ENCODE measurements at places on chromosomes 2 and 18.

- DNase-seq = no peak
Measured at GRCh38 chr18:12401881-12402280, 5.8 kb upstream of the PRELID3A start.

- DNase-seq = no peak
Measured at GRCh38 chr18:71371951-71372605, 1083.2 kb downstream of the SOCS6 start.

GRCh38 chr2:166361351-166362153 is 14.2 kb downstream of the SCN9A start:
- DNase-seq = no peak

GRCh38 chr2:235300368-235301201 is 193.3 kb upstream of the AGAP1 start:
- DNase-seq = no peak

- no peak for DNase-seq
Measured at GRCh38 chr2:113098041-113098440, 29.4 kb upstream of the IL1RN start.

GRCh38 chr2:201733544-201733943 is 35.1 kb upstream of the MPP4 start:
- no peak for DNase-seq

GRCh38 chr2:105896765-105897163 is 152.1 kb downstream of the NCK2 start:
- DNase-seq = no peak

DNA sequence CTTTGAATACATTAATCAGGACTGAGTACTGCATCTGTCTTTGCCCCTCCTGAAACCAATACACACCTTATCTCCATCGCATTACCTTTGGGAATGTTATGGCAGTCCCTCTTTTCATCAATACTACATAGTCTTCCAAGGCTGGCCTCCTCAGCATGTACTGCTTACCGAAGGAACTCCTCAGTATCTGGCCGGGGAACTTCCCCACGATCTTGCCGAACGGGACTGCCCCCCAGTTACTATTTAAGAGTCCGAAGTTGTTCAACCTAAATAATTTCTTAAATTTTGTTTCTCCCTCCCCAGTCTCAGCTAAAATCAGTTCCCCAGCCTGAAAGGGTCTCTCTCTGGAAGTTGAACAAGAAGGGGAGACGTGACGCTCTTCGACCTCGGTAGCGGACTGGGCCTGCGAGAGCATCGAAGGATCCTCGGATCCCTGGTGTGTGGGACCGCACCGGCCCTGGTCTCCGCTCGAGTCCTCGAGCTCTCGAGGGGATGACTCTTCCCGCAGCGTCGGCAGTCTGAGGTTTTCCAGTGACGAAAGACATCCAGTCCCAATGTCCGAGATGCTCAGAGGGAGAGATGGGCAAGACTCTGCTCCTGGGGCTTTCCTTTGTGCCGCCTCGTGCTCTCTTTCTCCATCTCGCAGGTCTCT is 489 bp downstream of the TRMT61B start:
- DNase-seq = no peak

GRCh38 chr2:172513524-172513900 is 42.4 kb upstream of the PDK1 start:
- DNase-seq = no peak

GRCh38 chr2:119212139-119212800 is 11.4 kb upstream of the STEAP3 start:
- no peak for DNase-seq

DNA sequence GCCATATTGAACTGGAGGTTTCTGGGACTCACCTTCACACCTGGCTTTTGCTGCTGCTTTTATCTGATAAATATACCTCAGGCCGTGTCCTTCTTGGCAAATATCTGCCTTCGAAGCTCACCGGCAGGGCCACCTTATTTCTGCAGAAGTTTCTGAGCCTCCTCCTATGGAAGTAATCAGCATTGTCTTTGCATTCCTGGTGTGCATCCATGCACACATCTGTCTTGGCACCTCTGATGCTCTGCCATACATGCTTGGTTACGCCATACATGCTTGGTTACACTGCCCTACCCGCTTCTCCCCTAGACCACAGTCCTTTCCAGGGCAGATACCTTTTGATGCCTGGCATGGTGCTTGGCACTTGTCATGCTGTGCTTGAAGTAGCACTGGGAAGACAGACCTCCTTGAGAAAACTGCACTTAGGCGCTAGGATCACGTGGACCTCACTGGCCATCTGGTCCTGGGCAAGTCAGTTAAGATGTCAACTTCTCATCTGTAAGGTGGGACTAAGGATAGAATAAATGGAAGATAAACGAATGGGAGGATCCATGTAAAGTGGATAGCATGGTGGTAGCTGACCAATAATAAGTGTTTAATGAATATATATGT is 66.8 kb downstream of the ZNF236 start:
- DNase-seq = no peak

DNA sequence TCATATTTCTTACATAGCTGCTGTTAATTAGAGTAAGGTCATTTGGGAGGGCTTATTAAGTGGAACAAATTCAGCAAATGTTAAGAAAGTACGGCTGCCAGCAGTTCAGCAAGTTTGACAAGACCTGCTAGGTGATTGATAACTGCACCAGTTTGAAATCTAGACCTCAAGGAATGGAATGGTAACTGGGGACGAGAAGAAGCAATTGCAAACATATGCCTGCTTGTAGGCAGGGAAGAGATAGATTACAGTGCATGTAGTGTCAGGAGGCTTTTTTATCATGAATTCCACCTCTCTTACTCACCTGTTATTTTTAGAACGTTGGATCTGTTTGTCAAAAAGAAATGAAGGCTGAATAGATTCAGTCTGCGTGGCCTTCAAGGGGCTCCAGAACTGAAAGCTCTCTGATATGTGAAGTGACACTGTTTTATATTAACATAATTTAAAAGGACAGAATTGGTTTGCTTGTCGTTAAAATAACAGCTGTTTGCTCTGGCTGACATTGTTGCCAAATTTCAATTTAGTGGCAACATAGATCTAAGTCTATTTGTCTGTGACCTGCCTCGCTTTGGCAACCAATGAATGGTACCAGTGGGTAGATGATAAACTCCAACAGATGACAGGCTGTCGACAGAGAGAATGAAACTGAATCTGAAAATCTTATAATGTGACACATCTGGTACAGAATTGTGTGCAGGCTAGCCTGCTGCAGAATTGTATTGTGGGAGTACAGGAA is 199.3 kb downstream of the ZNF407 start:
- DNase-seq = no peak

DNA sequence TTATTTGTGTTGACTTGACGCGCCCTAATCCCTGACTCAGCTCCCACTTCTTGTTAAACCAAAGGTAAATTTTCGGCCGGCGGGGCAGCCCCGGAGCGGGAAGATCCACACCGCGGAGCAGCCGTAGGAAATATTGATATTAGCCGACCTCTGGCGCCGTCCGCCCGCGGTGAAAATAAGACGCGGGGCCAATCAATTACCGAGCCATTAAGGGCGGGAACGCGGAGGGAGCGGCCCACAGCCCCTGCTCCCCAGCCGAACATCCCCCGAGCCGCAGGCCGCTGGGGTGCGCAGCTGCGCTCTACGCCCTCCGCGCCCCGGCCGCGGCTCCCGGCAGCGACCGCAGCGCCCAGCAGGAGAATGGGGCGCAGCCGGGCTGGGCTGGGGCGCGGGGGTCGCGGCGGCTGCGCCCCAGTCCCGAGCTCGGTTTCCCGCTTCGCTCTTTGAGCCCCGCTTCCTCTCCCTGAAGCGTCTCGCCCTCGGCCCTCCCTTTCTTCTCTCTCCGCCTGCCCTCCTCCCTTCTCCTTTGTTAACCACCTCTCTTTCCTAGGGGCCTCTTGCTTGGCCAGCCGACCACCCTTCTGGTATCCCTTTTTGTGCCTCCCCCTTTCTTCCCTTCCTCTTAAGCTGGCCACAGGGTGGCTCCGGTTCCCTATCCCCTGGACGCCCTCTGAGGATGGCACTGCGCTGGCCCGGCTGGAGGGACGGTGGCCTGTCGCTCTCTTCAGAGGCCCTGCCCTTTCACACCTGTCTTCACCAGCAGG is 40.9 kb downstream of the CELF4 start:
- no peak for DNase-seq

DNA sequence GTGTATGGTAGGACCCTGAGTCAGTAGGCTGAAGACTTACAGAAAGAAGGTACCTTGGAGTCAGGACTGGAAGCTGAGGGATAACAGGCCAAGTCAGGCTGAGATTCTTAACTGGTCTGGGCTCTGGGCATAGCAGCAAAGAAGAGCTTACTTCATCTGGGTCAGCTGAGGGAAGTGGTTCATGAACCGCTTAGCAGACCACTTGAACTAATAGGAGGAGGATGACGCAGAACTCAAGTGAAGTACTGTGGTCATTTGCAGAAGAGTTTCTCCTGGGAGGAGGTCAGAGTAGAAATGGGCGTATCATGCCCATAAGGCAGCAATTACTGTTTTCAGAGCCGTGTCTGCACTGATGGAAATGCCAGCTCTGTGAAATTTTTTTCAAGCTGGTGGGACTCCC is 164.5 kb downstream of the LCLAT1 start:
- no peak for DNase-seq

DNA sequence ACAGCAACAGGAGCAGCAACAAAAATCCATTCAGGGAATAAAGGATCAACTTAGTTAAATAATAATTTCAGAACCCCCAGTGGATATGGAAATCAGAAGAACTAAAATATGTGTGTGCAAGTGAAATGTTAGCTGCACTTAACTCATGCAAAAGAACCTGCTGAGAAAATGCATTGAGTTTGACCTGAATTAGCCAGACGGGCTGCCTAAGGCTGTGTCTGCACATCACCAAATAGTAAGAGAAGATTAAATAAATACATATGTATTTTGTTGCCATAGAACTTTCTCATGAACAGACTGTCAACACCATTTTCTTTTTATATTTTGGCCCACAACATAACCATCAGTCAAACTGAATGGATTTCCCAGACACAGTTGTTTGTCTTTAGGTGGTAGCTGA is 262.0 kb upstream of the PIK3C3 start:
- no peak for DNase-seq

- DNase-seq = no peak
Measured at GRCh38 chr2:240648155-240648649, 22.9 kb downstream of the GPR35 start.

GRCh38 chr18:69022426-69022825 is 224.5 kb downstream of the CCDC102B start:
- no peak for DNase-seq

DNA sequence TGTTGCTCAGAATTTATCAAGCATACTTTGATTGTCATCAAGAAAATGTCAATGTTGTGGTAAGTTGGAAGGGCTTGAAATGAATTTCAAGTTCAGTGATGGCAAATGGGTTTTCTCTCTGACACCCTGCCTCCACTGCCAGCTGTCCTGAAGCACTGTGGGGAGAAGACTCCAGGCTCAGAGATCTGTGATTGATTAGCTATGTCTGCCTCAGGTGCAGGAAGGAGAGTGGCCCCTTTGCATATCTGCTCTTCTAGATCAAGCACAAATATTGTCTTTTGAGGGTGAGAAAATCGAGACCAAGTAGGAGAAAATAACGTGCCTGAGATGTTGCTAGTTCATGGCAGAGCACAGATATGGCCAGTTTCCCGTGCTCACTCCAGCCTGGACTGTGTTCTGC is 178.8 kb upstream of the GLI2 start:
- no peak for DNase-seq

GRCh38 chr2:25400169-25400568 is 58.4 kb upstream of the DNMT3A start:
- DNase-seq = no peak

DNA sequence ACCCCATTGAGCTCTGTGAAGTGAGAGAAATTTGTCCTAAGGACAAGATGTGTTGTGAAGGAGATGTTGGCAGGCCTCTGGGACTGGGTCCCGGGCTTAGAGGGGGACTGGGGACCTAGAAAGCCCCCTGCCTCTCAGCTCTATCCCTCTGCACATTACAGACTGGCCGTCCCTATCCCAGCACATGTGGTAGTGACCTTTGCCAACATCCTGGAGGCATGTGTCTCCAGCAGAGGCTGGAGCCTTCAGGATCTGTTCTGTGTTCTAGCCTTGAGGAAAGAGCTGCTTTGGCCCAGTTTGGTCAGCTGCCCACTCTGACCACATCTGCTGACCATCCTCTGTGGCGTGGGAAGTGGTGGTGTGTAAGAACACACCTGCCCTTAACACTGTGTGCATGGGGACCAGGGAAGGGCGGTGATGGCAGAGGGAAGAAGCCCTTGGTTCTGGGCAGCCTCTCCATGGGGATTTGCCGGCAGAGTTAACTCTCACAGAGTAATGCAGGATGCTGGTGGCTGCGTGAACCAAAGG is 33.4 kb downstream of the NCK2 start:
- no peak for DNase-seq

GRCh38 chr2:19898592-19899329 is 3.0 kb downstream of the TTC32 start:
- no peak for DNase-seq

DNA sequence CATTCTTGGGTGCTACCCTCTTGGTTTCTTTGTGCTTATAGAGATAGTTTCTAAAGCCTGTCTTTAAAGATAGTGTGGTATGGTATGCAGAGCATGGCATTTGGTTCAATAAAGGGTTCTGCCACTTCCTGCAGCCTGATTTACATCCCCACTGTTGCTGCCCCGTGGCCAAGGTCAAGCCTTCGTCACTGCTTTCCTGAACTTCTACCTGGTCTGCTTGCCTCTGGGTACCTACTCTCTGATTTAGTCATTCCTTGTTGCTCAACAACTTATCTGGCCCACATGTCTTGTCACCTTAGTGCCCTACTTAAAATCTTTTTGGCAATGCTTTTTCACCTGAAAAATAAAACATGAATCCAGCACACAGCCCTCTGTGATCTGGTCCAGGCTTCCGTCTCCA is 352.9 kb downstream of the LPIN1 start:
- no peak for DNase-seq

- no peak for DNase-seq
Measured at GRCh38 chr2:239609162-239609561, 208.3 kb upstream of the HDAC4 start.

DNA sequence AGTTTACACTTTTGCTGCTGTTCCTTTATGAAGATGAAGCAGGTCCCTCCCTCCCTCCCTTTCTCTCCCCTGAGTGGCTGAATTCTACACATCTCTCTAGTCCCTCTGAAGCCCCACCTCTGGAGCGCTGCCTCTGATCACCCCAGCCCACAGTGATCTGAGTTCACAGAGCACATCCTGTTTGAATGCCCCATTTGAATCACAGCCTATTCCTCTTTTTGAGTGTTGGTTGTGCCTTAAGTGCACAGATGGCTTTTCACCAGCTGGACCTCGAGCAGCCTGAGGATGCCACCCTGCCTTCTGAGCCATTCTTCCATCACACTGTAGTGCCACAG is 87.1 kb downstream of the ITGB1BP1 start:
- no peak for DNase-seq

DNA sequence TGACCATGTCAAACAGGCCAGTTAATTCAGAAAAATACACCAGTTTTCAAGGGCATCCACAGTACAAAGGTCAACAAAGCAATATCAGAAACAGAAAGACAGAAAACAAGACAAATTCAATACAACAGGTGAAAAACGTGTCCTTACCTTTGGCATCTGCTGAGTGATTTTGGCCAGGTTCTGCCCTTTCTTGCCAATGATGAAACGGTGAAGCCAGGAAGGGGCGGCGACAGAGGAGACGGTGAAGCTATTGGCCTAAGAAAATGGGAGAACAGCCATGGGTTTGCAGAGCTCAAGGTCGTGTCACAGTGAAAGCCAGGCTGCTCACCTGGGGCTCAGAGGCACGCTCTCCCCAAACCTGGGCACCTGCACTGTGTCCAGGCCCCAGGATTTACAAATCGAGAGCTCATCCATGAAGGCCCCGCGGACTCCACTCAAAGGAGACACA is 60.5 kb downstream of the HDLBP start:
- DNase-seq = no peak

- DNase-seq = no peak
Measured at GRCh38 chr2:193891023-193891422, 1696.3 kb upstream of the TMEFF2 start.

- DNase-seq = no peak
Measured at GRCh38 chr2:159879051-159879604, 81.1 kb upstream of the CD302 start.
